GM23338 (cell line): ENCODE measurements at places on chromosomes 3 and 15. TPM values are rescaled to one million over a fixed set of nuclear protein-coding genes. Genes with fewer than 3 reads are reported as not detected.

DNA sequence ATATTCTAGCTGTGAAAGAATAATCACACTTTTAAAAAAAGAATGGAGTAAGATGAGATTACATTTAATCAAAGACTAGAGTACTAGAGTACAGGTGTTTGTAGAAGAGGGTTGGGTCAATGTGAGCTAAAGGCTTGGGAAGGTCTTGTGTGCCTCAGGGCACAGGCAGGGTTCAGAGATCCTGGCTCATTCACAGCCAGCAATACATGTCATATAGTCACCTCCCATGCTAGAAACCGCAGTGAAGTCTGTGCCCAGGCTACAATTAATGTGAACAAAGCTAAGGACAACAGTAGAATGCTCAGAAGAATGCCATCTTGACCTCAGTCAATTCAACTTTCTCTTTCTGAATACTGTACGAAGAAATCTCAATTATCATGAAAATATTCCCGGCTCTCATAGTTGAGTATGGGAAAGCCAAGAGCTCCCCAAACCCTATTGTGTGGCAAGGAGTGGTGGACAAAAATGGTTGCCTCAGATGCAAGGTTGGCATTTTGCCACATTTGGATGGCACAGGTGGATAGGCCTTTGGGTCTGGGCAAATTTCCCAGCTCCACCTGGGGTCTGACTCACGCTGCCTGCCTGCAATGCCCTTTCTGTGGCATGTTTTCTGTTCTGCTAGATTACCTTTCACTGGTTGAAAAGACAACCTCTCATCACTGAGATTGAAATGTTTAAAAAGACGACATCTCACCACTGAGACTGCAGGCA is 70.2 kb downstream of the NMD3 start:
- DNase-seq, result no peak

GRCh38 chr3:123750209-123750608 is 133.9 kb downstream of the MYLK start:
- DNase-seq, result no peak

DNA sequence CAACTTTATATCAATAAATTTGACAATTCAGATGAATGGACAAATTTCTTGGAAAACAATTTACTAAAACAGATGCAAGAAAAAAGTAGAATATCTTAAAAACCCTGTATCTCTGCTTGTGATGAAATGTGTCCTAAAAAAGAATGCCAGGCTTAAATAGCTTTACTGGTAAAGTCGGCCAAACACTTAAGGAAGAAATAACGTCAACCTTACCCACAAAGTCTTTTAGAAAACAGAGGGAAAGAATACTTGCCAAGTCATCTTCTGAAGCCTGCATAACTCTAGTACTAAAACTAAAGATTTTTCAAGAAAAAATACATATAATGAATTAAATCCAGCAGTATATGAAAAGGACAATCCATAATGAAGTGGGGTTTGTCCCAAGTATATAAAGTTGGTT is 111.1 kb downstream of the RASA2 start:
- no peak for DNase-seq

DNA sequence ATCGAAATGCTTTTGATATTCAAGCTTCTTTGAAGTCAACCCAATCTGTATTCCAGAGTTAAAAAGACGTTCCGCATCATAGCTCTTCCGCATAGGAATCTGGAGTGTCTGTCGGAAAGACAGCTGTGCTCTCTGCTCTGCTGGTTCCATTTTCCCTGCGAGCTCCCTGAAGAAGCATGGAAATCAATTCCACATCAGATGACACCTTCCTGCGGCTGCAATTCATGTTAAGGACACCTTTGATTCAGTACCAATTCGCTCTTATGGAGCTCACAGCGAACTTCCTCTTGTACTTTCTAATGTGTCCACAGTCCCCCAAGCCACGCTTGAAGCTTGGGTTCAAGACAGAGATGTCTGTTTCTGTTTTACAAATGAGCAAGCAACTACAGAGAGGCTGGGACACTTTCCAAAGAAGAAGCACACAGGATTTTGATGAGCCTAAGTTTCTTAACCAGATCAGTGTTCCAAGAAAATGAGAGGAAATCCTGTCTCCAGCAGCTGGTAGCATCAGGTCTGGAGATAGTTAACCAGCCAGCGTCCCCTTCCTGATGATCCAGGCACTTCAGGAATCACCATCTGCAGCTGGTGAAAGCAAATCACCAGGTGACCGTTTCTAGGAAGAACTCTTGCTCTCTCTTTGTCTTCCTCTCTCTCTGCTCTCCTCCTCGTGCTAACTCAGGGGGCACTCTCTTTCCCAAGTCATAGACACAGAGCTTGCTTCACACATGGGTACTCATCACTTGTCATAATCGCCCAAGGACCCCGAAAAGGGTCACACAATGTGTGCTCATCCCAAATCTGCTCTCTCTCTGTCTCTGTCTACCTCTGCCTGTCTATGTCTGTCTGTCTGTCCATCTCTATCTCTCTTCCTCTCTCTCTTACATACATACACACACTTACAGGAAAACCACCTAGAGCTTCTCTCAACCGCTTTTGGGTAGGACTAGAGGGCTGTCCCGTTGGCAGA is 281.8 kb downstream of the FAM43A start:
- DNase-seq, result no peak

DNA sequence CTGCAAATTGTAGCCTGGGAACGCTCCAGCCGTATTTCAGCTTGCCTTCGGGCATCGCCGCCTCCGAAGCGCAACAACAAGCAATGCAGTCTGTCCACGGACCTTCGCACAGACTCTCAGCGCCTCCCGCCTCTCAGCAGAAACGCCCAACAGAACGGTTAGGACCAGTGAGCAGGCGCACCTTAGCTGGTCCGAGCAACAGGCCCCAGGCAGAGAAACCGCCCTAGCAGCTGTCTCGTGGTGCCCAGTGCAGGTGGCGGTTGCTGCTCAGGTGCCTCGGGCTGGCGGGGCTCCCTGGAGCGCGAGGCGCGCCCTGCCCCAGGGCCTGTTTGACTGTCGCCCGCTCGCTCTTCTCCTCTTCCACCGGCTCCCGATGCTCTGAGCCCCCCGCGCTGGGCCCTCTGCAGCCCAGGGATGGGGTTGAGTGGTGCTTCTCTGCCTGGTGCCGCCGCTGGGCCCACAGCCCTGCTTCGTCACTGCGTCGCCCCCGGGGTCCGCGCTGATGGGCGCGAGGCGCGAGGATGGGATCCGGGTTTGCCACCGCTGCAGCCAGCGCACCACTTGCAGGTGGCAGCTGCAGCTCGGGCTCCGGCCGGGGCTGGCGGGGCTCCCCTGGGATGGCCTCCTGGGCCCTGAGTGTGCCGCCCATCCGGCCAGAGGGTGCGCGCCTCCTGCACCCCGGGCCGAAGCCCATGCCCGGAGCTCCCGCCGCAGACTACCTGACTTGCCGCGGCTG is 268.4 kb upstream of the FRG2C start:
- no peak for DNase-seq

DNA sequence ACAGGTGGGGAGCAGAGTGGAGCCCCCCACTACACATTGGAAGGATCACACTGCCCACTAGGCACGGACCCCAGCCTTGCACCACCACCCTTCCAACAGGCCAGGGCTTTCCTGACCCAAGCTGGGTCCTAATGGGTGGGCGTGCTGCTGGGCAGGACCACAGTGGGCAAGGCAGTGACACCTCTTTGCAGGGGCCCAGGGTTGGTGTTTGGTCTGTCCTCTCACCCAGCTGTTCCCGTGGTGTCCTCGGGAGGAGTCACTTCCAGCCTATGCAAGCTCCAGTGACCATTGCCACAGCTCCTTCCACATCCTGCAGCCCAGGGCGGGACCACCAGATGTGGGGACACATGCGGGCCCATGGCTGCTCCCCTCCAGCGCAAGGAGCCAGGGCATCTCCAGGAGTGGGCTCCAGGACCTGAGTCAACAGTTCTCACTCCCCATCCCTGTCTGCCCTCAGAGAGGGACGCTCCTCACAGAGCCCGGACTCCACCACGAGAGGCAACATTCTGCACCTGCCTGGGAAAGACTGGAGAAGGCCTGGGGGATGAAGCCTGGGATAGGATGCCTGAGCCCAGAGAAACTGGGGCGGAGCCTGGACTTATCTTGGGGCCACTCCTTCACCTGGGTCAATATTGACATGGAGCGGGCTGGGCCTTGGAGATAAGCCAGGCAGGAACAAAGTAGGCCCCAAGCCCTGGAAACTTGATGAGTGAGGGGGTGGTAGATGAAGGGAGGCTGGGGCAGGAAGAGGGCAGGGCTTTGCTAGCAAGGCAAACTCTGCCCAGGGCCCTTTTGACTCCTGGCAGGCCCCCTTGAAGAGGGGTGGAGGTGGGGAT is 3.9 kb upstream of the VILL start:
- peak; percentile 40 for DNase-seq

DNA sequence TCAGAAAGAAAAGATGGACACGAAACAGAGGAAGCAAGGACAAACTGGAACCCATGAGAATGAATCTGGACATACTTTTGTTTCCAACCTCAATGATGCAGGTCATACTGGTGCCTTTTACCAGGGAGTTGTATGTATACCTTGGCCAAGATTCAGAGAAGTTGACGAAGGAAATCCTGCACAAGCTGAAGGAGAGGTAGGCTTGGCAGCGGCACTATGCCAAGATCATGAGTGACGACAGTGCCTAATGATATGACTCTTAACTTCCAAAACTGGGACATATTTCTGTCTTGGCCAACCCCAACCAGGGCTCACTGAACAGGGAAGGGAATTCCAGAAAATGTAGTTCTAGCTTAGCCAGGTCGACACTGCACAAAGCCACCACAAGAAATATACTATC is 149.2 kb upstream of the SLCO3A1 start:
- no peak for DNase-seq

DNA sequence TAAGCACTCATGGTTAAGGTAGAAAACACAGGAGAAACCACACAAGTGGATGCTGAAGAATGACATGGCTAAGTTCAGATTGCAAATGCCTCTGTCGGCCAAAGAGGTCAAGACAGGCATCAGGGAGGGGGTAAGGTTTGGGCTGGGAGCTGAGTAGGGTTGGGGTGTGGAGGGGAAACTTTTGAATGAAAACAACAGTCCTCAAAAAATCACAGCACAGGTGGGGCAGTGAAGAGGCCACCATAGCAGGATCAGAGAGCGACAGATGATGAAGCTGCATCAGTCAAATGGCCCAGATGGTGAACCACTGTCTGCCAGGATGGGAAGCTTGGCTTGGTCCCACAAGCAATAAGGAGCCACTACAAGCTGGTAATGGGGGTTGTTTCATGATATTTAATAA is 74.9 kb downstream of the ADCY5 start:
- DNase-seq, result no peak

DNA sequence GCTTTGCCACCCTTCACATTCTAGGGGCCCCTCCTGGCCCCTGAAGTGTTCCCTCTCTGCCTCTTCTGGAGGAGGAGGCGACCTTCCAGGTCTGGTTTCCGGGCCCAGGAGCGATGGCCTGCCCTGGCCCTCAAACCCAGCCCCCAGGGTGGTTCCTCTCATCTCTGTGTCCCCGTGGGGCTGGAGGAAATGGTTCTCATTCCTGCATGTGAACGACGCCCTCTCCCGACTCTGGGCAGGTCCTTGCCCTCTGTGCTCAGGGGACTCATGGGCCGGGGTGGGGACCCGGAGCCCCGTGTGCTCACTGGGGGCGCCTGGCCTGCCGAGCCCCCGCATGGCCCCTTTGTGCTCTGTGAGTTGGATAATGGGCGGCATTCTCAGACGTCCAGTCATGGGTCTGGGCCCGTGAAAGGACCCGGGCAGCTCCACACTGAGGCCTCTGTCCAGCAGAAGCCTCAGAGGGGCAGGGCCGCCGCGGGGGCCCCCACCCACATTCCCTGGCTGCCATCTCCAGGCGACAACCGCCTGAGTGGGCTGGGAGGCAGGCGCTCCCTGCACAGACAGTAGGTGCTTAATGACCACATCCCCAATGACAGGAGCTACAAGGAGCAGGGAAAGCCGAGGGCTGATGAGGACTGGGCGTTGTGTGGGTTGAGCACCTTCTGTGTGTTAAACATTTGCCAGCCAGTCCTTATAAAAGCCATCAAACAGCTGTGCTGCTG is 5.5 kb upstream of the PLXND1 start:
- DNase-seq, result peak; percentile 85

The CCDC191 gene
- 0.89 and 2.0 TPM in 2 replicates for total RNA-seq

The ZNF80 gene
- total RNA-seq, result not detected in 2 replicates

The LRRN1 gene
- 157 and 172 TPM in 2 replicates for total RNA-seq
